ENCODE measurements at places on chromosomes 13 and 19.
A peak's percentile ranks its signal among the peaks of the same experiment; 100 is the strongest.

GRCh38 chr19:41427647-41428480 is 690 bp upstream of the B3GNT8 start:
- peak; percentile 38 for DNase-seq

DNA sequence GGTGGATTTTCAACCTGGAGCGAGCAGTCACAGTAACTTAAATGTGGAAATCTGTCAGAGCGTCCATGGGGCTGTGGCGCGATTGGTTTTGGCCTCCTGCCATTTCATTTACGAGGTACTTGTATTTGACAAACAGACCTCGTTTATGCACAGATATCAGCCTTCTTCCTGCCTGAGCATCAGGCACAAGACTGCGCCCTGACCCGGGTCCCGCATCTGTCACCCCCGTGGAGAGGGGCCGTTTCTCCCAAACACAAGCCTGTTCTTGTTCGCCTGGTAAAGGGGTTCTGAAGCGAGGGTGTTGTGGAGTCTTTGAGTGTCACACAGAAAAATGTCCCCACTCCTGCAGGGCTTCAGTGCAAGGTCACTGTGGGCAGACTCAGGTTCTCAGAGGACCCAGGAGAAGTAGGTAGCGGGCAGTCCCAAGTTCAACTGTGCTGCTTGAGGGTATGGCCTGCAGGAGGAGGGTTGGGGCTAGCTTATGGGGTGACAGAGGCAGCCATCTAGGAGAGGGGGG is 202.3 kb downstream of the URI1 start:
- no peak for DNase-seq

DNA sequence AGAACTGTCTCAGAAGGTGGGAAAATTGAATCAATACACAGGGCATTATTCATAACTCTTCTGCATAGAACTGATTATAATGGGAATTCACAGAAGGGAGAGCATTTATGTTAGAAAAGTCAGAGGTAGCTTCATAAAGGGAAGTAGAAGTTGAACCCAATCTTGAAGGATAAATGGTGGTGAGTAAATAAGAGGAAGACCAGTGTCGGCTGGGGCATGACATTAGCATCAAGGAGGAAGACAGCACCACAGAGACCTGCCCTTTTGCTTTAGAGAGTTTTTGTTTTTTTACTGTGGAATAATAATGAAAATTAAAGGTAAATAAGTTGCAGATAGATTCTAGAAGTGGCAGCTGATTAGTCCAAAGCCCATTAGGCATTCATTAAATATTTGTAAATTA is 21.9 kb downstream of the CDC16 start:
- no peak for DNase-seq

GRCh38 chr13:18232994-18233782 is 948.4 kb downstream of the TUBA3C start:
- no peak for DNase-seq

- no peak for DNase-seq
Observed at GRCh38 chr13:48873587-48873986, 102.1 kb upstream of the FNDC3A start.

Data from activated effector memory CD4-positive, alpha-beta T cell treated with Interleukin-2 at 50 U/mL for 16 hours (primary cell).